Motor neuron (in vitro differentiated cells): ENCODE measurements at places on chromosomes 4 and X. TPM values are rescaled to one million over a fixed set of nuclear protein-coding genes. Genes with fewer than 3 reads are reported as not detected.

GRCh38 chr4:73871511-73872310 lies 2.5 kb downstream of the CXCL1 start:
- ATAC-seq, result no peak

DNA sequence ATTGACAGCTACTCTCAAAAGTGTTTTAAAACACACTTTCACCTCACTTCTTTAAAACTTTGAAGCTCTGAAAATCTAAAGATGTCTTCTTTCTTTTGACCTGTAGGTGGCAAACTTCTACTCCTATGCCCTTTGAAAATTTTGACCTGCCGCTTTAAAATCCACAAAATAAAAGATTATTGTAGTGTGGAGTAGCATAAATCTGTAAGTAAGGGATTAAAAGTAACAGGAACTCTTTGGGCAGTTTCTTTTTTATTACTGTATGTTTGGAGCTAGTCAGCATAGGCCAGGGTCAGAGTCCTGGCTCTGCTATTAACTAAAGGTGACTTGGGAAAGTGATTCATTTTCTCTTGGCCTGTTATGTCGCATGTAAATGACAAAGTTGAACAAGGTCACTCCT lies 25.5 kb downstream of the BBS12 start:
- peak; percentile 22 for ATAC-seq

DNA sequence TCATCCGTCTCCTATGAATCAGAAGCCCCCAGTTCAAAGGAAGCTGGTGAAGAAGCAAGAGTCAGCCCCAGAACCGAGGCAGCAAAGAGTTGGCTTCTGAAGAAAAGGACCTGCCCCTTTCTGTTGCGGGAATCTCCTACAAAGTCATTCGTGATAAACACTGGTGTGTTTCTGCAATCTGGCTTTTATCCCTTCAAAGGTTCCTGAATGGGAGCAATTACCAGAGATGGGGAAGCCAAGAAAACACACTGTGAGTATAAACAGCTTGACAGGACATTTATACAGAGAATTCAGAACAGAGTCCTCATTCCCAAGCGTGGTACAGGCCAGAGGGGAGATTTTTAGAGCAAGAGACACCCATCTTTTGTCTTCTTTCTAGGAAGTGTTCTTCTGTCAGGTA lies 226.8 kb upstream of the LNX1 start:
- no peak for ATAC-seq

GRCh38 chrX:112043997-112044396 lies 38.6 kb downstream of the TRPC5 start:
- ATAC-seq, result no peak

DNA sequence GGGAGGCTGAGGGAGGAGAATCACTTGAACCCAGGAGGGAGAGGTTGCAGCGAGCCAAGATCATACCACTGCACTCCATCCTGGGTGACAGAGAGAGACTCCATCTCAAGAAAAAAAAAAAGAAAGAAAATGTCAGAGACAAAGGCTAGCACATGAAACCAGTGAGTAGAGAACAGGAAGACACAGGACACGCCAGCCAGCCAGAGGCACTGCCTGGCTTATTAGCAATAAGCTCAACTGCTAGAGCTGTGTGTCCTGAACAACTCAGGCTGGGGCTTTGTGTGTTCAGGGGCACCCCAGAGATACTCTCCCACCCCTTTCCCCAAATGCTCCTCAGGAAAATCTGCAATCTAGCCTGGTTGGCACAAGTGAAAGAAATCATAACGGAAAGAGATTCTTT lies 60.0 kb downstream of the RHOH start:
- no peak for ATAC-seq

DNA sequence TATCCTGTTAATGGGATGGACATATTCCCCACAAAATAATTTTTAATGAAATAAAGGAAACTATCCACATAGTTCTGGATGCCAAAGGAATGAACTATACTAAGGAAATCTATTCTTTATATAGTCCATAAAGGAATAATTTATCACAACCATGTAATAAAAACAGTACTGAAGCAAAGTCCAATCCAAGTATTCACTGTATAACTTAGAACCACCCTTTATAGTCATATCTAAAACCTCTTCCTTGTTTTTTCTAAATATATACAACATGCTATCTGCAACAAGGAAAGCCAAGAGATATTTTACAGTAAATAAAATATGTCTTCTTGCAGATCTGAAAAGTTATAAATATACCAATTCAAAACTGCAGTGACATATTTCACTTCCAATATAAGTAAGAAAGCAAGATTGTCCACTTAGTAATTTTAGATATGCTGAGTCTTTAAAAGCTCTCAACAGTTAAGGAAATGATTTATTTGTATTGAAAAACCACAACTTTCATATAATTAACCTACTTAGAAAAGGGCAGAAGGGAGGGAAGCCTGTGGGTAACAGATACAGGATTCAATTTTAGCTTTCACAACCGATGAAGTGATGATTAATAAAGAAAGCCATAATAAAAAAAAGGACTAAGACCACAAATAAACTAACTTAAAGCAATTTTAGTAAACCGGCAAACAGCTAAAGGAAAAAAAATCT lies 8.0 kb downstream of the NR3C2 start:
- no peak for ATAC-seq

DNA sequence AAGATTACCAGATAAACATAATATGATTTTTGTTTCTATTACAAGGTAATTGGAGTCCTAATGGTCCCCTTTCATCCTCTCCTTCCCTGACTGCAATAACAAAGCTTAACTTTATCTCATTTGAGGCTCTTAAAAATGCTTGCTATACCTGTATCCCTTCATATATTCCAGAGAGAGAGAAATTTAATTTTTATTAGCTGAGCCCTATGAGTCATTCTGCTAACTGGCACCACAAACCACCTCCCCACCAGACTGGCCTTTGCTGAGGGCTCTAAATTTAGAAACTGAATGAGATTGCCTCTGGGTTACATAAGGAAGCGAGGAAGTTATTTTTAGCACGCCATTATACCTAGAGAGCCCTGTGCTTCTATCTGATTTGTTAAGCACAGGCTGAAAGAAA lies 27.4 kb downstream of the CBLL2 start:
- ATAC-seq, result peak; percentile 84

DNA sequence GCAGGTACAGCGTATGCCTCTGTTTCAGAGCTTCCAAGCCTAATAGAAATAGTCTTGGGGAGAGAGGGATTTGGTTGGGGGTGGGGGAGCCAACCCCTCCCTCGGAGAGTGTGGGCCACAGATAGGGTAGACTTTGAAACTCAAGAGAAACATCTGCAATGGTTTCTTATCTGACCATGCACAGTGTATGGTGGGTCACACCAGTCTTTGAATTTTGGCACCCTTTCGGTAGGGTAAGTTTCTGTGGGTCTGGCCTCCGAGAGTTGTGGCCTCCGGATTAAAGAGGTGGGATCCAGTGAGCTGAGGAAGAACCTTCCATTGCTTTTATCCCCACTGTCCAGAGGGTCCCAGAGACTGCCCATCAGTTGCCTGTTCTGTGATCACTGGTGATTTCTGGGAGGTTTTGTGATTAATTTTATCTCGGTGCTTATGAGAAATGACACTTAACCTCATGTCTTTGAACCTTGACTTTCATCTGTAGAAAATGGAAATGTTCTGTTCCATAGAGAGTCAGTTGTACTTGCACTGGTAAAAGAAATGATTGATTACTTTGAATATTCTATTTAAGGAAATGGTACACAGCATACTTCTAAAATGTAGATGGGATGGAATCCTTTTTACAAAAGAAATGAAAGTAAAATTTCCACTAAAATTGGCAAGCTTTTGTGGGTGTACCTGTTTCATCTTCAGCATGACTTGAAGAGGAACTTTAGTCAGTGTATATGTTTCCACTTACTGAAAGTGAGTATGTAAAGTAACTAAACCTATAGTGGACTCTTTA lies 62.7 kb downstream of the TMEM131L start:
- ATAC-seq, result no peak

DNA sequence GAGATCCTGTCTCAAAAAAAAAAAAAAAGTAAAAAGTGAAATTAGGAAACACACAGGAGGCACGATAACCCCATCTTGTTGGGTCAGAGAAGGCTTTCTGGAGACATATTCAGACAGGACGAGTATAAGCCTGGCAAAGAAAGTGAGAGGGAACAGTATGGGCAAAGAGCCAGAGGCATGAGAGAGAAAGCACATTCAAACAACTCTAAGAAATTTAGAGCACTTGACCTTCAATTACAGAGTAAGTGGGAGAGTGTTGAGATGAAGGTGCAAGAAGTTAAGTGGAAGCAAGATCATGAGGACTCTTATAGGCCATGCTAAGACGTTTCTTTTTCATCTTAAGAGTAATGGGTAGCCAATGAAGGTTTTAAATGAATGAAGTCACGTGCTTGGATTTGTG lies 70.4 kb downstream of the ELOVL6 start:
- no peak for ATAC-seq

DNA sequence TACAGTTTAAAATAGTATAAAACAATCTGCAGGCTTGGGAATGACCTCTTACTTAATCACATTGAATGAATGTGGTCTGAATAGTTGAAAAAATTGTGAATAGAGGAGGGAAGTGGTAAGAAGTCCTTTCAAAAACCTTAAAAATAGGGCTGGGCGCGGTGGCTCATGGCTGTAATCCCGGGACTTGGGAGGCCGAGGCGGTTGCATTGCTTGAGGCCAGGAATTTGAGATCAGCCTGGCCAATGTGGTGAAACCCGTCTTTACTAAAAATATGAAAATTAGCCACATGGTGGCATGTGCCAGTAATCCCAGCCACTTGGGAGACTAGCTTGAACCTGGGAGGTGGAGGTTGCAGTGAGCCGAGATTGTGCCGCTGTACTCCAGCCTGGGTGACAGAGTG lies 36.5 kb downstream of the HERC3 start:
- no peak for ATAC-seq

- ATAC-seq, result no peak
Measured at GRCh38 chr4:96052827-96053226, 212.9 kb downstream of the PDHA2 start.

DNA sequence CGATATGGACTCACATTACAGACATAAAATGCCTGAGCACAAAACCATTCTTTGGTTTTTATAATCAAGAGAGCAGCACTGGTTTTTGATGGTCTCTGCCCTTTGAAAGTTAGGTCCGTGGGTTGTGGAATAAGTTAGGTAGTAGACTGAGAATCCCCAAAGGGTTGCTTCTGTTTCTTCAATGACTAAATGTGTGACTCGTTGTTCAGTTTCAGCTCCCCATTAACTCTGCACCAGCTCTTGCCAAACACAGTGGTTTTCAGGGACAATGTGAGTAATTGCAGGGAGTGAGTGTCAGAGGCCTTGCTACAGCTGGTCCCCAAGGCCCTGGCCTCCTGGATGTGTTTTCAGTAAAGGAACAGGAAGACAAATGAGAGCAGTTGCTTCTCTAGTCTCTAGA lies 24.8 kb downstream of the SMIM20 start:
- no peak for ATAC-seq

DNA sequence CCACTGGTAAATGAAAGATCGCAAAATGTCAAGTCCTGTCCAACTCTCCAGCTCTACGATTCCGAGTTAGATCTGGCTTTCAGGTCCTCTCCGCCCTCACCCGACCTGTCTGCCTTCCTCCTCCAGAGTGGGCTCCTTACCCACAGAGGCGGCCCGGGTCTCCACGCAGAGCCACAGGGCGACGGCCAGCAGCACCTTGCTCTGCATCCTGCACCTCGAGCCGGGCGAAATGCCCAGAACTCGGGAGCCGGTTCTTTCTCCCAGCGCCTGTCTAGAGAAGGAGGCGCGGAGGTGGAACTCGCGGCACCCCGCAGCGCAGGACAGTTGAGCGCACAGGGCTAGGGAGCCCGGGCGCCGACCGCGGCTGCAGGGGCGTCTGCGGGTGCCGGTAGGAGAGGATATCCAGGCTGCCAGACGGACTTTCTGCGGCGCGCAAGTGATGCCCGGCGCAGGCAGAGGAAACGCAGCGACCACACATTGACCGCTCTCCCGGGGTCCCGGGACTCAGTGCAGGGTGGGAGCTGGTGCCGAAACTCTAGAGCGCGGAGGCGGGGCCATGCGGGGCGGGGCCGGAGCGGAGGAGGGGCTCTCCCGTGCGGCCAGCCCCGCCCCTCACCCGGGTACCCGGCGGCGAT lies at the start of gene KDR:
TSS of gene KDR (minus strand) at position 509 of the 635 bp plus-strand sequence. CDS start at position 207, 302 bp downstream.
- ATAC-seq, result peak; percentile 73

DNA sequence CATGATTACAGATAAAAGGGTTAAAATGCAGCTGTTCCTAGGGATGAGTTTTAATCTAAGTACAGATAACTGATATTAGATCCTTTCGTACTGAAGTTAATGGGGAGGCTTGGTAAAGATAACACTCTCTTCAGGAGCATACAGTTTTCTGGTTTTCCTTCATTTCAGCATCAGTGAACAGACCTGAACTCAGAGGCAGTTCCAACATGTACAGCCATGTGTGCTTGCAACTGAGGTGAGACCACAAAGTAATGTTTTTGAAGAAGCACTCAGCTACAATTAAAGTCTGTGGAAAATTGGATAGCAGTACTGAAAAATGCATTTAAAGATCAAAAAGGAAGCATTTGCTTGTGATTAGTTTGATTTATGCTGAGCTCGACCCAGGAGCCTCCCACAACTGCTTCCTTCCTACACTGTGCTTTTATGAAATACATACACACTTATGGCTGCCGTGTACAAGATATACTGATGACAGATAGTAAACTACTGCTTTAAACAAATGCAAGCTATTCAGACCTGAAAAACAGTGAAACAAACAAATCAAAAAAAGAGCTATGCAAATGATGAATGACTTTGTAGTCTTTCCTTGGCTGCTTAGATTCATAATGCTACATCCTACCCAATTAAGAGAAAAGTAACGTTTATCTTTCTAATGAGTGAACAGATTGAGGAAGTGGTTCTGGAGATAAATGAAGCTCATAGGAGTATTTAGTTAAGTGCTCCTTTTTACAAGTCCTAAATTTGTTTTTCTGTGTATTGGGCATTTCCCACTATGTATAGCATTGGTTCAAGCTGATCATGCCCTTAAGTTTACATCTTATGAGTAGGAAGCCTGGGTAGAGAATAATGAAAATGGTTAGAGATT lies 68.4 kb downstream of the PDLIM5 start:
- ATAC-seq, result peak; percentile 21

DNA sequence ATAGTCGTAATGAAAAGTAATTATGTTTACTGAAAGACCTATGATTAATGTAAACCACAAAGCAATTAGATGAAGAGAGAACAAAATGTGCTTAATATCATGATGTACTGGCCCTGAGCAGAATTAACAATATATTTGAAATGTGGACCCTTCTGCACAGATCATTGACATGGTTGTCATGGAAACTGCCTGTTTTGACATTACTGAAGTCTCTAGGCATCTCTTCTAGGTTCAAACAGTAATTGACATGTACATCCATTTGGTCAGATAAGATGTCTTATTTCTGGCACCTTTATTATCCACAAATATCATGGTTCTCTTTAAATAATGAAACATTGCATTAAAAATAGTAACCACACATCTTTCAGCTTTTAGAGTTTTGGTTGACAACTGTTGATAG lies 251.7 kb upstream of the GNPDA2 start:
- ATAC-seq, result no peak

- no peak for ATAC-seq
Measured at GRCh38 chr4:163747293-163747692, 252.8 kb downstream of the TMA16 start.

Gene TECRL
- total RNA-seq, result 0.39 TPM in 1 of 2 replicates, not detected in the other

Gene APLN
- 1.2 TPM in 1 of 2 replicates, not detected in the other for total RNA-seq

Gene DGKK
- 0.29 and 0.41 TPM in 2 replicates for total RNA-seq

Gene EREG
- total RNA-seq, result 0.09 TPM in 1 of 2 replicates, not detected in the other

Gene UNC5C
- 0.11 and 0.15 TPM in 2 replicates for total RNA-seq

Gene GPR143
- total RNA-seq, result 1.5 and 2.2 TPM in 2 replicates

Gene FAM47B
- not detected in 2 replicates for total RNA-seq

Gene MBNL3
- 0.52 and 0.78 TPM in 2 replicates for total RNA-seq

Gene GPR101
- total RNA-seq, result 0.46 TPM in 1 of 2 replicates, not detected in the other
